ENCODE measurements at places on chromosomes 16 and 17.

- DNase-seq: no peak
Measured at GRCh38 chr16:57728336-57729181, 7.0 kb upstream of the KATNB1 start.

DNA sequence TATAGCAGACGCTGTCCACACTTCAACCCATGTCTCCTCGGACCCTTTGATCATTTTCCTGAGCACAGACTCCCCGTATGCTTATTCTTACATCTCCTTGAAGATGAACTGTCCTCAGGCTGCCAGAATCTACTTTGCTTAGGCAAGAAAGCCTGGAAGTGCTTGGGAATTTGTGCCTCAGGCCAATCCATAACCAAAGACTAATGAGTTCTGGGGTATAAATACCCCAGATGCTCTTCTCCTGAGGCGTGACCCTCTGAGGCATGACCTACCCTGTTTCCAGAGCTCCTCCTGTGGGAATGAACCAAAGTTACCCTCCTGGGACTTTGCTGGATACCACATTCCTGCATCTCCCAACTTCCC lies 10.1 kb upstream of the TEKT3 start:
- no peak for DNase-seq

DNA sequence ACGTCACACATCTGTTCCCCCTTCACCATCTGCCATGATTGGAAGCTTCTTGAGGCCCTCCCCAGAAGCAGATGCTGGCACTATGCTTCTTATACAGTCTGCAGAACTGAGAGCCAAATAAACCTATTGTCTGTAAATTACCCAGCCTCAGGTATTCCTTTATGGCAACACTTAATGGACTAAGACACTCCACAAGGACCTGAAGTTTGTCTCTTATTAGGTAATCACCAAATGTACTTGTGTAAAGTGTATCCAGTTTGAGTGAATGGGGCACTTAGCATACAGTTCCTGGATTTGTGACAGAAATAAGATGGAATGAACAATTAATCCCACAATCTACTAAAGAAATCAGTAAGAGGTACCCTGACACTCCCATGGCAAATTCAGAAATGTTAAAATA lies 105.3 kb downstream of the SLC39A11 start:
- no peak for DNase-seq

GRCh38 chr16:76035689-76036088 lies 241.5 kb upstream of the CNTNAP4 start:
- DNase-seq: no peak
